Activated CD8-positive, alpha-beta memory T cell treated with anti-CD3 and anti-CD28 coated beads for 48 hours (primary cell): ENCODE measurements at places on chromosomes 5 and 9.

DNA sequence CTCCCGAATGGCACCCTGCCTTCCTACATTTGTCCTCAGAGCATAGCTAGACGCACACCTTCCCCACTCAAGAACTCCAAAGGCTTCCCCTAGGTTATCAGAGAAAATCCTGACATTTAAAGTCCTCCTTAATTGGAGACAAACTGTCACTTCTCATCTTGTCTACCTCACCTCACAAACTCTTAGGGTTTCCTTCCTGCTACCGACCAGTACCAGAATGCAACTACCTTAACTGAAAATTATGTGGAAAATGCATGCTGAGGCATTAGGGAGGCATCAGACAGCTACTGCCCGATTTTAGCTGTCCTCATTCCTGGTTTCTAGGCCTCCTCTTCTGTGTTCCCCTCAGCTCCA, 17.9 kb upstream of the TNIP1 start:
- no peak for DNase-seq

GRCh38 chr5:173796721-173797495, 91.2 kb upstream of the CPEB4 start:
- DNase-seq: no peak

DNA sequence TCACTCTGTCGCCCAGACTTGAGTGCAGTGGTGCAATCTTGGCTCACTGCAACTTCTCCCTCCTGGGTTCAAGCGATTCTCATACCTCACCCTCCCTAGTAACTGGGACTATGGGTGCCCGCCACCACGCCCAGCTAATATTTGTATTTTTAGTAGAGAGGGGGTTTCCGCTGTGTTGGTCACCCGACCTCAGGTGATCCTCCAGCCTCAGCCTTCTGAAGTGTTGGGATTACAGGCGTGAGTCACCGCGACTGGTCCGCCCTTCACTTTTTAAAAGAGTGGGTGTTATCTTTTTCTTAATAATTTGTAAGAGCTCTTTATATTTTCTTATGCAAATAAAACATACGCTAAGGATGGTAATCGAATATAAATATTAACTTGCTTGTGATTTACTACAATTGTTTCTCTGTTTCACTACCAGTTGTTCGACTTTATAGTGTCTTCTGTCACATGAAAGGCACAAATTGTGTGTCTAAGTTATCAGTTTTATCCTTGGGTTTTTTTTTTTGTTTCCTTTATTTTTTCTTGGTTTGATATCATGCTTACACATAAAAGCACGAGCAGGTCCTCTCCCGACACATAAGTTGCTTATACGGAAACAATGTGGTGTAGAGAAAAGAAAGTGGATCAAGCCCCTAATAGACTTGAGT, 1.9 kb upstream of the GPBP1 start:
- no peak for DNase-seq

DNA sequence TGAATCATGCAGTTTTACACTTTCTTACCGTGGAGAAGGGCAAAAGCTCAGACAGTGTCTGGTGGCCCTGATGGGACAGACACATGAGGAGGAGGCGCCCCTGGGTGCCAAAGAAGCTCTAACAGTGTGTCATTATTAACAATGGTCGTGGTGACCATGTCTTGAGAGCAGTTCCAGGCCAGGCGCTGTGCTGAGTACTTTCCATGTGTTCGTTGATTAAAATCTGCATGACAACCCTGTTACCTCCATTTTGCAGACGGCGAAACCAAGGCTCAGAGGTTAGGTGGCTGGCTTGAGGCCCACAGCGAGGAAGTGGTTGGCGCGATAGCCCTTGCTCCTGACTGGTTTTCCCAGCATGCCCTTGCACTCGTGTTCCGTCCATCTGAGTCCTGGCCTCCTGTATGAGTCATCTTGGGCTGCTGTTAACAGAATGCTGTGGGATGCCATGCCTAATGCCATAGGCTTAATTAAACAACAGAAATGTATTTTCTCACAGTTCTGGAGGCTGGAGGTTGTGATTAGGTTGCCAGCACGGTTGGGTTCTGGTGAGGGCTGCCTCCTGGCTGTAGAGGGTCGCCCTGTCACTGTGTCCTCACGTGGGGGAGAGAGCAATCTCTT, 92.0 kb downstream of the AMBP start:
- DNase-seq: no peak

DNA sequence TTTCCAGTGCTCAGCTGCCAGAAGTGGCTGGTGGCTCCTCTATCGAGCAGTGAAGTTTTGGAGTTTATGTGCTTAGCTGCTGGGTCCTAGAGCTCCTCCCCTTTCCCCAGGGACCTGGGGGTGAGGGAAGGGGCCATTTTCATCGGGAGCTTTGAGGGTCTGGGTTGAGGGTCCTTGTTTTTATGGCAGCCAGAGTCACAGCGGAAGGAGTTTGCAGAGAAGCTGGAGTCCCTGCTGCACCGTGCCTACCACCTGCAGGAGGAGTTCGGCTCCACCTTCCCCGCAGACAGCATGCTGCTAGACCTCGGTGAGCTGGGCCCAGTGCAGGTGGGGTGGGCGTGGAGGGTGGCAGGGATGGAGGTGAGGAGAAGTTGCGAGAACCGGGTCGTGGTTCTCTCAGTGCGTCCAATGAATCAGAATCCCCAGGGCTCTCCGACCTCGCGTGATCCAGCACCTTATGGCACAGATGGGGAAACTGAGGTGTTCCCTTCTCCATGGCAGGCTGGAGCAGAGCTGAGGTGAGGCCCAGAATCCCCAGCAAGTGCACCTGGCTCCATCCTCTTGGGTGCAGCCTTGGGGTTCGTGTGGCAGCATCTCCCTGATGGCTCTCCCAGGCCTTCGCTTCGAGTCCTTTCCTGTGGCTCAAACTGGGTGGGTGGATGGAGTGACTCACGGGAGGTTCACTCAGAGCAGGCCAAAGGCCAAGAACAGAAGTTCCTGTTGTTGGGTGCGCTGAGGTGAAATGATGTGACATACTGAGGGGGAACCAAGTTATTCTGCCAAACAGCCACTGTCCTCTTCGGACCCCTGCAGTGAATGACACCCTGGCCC, 21.7 kb upstream of the DOLPP1 start:
- DNase-seq: no peak

- no peak for DNase-seq
These were observed 175.4 kb downstream of the RGS3 start for GRCh38 chr9:113638897-113639296.

DNA sequence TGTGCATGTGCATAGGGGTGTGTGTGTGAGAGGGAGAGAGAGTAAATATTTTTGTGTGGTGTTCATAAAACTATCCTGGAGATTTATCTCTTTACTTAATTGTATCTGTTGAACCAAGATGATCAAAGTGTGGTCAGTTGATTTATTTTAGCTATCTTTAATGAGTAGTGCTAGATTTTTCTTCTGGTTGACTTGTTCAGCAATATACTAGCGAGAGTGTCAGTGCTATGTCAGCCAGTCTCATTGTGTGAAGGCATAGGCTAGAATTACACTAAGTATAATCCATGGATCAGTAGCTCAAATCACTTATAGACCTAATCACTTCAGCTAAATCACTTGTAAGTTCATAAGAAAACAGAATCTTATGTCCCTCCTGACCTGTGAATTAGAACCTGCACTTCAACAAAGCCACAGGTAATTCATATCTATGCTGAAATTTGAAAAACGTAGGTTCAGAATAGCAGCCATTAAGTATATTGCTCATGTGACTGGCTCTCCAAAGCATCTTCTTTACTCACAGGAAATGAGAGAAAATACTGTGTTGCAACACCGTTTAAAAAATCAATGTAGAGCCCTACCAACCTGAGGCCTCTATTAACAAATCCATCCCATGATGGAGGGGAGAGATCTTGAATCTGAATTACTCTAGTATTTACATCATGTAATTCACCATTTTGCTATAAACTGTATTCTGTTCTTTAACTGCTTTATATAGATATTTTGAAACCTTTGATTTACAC, 203.1 kb upstream of the ACTBL2 start:
- DNase-seq: no peak

GRCh38 chr9:5644501-5644900, 15.6 kb downstream of the RIC1 start:
- DNase-seq: no peak

DNA sequence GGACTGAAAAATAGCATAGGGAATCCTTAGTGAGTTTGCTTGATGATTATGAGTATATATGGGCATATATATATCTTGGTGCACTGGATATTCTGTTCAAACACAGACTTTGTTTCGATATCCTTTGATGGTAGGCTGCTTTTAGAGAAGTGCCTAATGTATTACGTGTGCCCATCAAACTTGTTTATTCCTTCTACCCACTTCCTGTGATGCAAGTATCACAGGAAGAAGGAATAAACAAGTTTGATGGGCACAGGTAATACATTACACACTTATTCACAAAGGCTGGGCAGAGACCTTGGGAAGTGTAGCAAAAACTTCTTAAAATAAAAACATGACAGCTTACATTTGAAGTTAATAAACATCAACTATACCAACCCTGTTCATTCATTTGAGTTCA, 364.2 kb downstream of the CHSY3 start:
- DNase-seq: no peak

DNA sequence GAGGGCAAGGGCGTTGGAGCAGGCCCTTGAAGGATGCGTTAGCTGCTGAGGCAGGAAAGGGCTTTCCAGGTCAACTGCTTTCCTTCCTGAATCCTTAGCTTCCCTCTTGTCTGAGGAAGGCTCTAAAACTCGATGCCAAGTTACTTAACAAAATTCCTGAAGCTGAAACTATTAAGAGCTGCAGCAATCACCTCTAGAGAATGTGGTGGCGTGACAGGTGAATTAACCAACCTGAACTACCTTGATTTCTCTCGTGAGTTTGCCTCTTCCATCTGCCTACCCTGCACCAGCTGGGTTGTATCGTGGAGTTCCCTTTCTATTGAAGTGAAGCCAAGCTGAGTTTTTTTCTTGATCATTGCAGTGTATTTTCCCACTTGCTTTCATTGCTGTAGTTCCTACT, 96.1 kb downstream of the PDE8B start:
- DNase-seq: no peak

DNA sequence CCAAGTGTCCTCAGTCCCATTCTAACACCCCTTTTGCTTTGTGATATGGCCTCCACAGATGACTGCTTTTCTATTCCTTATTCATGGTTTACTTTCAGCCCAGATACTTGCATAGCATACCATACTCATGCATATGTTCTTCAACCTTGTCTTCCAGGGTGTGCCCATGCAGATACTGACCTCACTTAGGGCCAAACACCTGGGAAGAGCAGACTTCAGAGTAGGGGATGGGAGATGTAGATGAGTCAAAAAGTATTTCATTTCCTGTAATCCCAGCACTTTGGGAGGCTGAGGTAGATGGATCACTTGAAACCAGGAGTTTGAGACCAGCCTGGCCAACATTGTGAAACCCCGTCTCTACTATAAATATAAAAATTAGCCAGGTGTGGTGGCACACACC, 58.3 kb downstream of the NRG2 start:
- no peak for DNase-seq

GRCh38 chr5:17081142-17081541, 136.3 kb upstream of the BASP1 start:
- DNase-seq: no peak

DNA sequence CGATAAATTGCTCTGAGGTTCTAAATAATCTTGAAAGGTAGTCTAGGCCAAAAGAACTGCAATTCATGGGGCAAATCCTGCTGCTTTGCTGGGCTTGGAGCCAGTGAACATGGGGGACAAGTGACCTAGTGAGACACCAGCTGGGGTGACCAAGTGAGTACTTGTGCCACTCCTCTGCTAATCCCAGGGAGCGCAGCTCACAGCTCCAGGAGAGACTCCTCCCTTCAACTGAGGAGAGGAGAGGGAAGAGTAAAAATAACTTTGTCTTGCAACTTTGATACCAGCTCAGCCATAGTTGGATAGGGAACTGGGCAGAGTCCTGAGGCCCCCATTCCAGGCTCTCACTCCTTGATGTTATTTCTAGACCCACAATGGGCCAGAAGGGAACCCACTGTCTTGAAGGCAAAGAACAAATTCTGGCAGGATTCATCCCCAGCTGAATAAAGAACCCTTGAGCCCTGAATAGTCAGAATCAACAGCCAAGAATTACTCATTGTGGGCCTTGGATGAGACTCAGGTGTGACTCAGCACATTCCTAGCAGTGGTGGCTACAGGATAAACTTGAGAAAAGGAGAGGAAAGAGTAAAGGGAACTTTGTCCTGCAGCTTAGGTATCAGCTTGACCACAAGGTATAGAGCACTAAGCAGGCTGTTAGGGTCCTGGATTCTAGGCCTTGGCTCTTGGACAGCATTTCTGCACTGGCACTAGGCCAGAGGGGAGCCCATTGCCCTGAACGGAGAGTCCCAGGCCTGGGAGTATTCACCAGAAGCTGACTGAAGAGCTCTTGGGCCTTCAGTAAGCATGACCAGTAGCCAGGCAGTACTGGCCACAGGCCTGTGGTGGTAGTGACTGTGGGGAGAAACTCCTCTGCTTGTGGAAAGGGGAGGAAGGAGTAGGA, 288.3 kb upstream of the CDH18 start:
- no peak for DNase-seq

GRCh38 chr9:37107701-37108100, 12.7 kb upstream of the ZCCHC7 start:
- no peak for DNase-seq

- DNase-seq: no peak
These were observed 556.1 kb downstream of the CDH9 start for GRCh38 chr5:26482076-26482809.

DNA sequence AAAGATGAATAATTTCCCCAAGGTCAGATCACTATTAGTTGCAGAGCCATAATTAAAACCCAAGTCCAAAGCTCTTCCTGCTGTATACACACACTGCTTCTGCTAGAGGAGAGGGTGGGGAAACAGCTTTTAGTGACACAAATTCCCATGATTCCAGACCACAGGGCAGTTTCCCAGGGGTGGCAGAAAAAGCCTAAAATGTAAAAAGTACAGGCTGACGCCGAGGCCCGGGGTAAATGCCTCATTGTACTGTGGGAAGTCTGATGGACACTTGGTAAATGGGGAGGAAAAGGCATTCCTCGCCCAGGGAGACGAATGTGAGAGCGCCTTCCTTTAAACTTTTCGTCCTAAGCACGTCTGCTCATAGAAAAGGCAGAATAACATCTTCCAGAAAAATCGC, 65.7 kb downstream of the DENND1A start:
- no peak for DNase-seq

- DNase-seq: no peak
These were observed 1.8 kb downstream of the SUB1 start for GRCh38 chr5:32587067-32587551.

- no peak for DNase-seq
These were observed 587.0 kb upstream of the ADAMTS16 start for GRCh38 chr5:4553130-4553529.

DNA sequence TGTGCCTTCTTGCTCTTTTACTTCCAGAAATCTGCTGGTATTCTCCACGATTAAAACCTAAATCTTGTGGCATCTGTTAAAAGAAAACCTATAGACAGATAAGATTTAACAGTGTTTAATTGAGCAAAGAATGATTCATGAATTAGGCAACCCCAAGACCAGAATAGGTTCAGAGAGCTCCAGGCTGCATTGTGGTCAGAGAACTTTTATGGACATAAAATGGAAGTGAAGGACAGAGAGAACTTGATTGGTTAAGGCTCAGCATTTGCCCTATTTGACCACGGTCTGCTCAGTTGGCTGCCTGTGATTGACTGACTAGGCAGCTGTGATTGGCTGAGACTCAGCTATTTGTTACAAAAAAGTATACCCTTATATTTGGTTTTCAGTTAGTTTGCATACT, 10.4 kb upstream of the SLC36A2 start:
- no peak for DNase-seq

- no peak for DNase-seq
These were observed 83.7 kb downstream of the HINT1 start for GRCh38 chr5:131081374-131081773.

- no peak for DNase-seq
These were observed 186.9 kb downstream of the GADD45G start for GRCh38 chr9:89791754-89792153.

GRCh38 chr5:2303431-2304100, 420.8 kb upstream of the IRX4 start:
- no peak for DNase-seq
